ENCODE measurements at places on chromosomes 7 and 10. TPM values are rescaled to one million over a fixed set of nuclear protein-coding genes. Genes with fewer than 3 reads are reported as not detected.

DNA sequence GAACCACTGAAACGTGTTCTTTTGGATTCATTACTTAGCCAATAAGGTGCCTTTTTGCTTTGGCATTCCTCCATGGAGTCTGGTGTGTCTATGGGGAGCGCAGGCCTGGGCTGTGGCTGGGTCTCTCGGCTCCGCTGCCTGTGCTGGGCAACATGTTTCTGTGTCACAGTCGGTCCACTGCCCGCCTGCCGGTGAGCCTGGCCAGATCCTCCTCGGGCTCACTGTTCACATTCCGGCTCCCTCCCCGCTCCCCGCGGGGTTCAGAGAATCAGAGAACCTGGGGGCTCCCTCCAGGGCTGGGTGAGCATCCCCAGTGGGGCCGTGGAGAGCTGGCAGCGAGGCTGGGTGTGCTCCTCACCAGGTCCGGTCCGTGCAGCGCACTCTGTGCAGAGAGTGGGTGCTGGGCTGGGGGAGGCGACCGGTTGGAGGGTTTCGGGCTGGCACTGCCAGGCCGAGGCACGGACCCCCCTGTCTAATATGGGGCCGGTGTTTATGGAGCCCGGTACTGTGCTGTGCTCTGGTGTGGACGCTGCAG, 70.4 kb downstream of the INPP5A start:
- no peak overlapping the region for H3K4me3 ChIP-seq
- H3K36me3 ChIP-seq = no peaks in the 10 kb centered on the region
- no peaks in the 10 kb centered on the region for H3K27me3 ChIP-seq
- no peak overlapping the region for H3K27ac ChIP-seq

- no peak overlapping the region for H3K27ac ChIP-seq
- no peak overlapping the region for H3K4me3 ChIP-seq
- no peaks in the 10 kb centered on the region for H3K27me3 ChIP-seq
- peaks cover 10% of the 10 kb centered on the region for H3K4me1 ChIP-seq
- no peaks in the 10 kb centered on the region for H3K36me3 ChIP-seq
- DNase-seq = no peak
Measured at GRCh38 chr10:79415736-79416577, 29.5 kb downstream of the ZCCHC24 start.

GRCh38 chr7:14339861-14340260, 350.4 kb upstream of the ETV1 start:
- H3K4me3 ChIP-seq = no peak overlapping the region
- no peaks in the 10 kb centered on the region for H3K27me3 ChIP-seq
- H3K36me3 ChIP-seq = no peaks in the 10 kb centered on the region
- no peaks in the 10 kb centered on the region for H3K4me1 ChIP-seq
- no peak for DNase-seq
- H3K27ac ChIP-seq = no peak overlapping the region

Gene OR2A12
- not detected for total RNA-seq

Gene FXYD4
- 0.37 TPM for total RNA-seq

Gene FAM25G
- total RNA-seq = not detected

Gene RPEL1
- not detected for total RNA-seq
